Frontal cortex (tissue), 4 donors: ENCODE measurements at places on chromosomes 13 and 19.

- DNase-seq: no peak
Measured at GRCh38 chr13:27022571-27023311, 148.9 kb downstream of the USP12 start.

- no peak for DNase-seq
Measured at GRCh38 chr13:81051873-81052272, 710.9 kb upstream of the SPRY2 start.

- no peak for DNase-seq
Measured at GRCh38 chr13:28049215-28049614, 51.2 kb downstream of the FLT3 start.

GRCh38 chr13:51553531-51553930 lies 30.7 kb upstream of the WDFY2 start:
- DNase-seq: no peak

GRCh38 chr13:42707048-42707447 lies 74.3 kb upstream of the FAM216B start:
- no peak for DNase-seq

DNA sequence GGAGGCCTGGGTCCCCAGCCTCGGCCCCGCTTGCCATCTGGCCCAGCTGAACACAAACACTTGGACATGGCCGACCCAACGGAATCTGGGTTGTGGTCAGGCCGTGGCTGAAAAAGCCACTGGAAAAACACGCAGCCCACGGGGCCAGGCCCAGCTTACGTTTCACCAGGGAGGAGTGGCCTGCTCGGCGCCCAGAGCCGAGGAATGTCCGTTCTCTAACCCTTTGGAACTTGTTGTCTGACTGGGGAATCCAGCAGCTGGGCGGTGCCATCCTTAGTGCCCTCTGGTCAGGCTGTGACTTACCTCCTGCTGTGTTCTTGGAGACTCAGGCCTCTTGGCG lies 13.8 kb downstream of the CILP2 start:
- DNase-seq: no peak

DNA sequence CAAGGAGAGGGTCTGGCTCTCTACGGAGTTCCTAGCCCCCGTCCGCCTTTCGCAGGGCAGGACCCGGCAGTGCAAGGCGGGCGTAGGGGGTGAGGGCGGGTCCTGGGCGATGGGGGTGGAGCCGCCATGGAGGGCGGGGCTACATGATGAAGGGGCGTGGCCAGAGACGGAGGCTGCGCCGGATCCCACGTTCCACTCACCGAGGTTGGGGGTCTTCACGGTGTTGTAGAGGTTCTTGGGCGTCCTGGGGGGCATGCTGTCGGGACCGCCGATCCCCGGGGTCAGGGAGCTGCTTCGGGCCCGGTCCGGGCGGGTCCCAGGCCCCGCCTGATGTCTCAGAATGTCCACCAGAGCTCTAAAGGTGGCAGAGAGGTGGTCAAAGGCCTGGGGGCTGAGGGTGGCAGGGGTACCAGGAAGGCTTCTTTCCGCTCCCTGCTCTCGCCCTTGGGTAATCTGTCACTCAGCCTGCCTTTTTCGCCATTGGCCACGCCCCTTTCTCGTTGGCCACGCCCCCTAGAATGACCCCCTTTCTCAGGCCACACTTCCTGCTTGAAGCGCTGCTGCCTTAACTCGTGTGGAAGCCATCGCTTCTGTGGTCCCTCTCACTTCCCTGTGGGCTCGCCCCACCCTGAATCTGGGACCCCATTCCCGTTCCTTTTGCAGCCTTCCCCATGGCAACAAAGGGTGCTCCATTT lies 2.5 kb downstream of the SHISA7 start:
- no peak for DNase-seq

DNA sequence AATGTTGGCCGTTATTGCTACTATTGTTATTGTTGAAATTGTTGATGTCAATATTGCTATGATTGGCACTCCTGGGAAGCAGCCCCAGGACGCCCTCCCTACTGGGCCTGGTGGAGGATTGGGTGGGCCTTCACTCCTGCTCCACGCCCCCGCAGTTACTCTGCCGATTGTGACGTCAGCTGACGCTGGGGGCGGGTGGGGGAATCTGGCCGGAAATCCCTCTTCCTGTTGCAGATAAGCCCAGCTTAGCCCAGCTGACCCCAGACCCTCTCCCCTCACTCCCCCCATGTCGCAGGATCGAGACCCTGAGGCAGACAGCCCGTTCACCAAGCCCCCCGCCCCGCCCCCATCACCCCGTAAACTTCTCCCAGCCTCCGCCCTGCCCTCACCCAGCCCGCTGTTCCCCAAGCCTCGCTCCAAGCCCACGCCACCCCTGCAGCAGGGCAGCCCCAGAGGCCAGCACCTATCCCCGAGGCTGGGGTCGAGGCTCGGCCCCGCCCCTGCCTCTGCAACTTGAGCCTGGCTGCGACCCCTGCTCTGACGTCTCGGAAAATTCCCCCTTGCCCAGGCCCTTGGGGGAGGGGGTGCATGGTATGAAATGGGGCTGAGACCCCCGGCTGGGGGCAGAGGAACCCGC lies at the start of gene ETV2:
TSS of gene ETV2 (plus strand) at position 231 of the 637 bp plus-strand sequence. CDS start 716 bp downstream, outside the sequence.
- no peak for DNase-seq

- no peak for DNase-seq
Measured at GRCh38 chr13:23966221-23966690, 69.0 kb upstream of the C1QTNF9B start.

- DNase-seq: no peak
Measured at GRCh38 chr13:99074693-99075092, 96.8 kb upstream of the DOCK9 start.

DNA sequence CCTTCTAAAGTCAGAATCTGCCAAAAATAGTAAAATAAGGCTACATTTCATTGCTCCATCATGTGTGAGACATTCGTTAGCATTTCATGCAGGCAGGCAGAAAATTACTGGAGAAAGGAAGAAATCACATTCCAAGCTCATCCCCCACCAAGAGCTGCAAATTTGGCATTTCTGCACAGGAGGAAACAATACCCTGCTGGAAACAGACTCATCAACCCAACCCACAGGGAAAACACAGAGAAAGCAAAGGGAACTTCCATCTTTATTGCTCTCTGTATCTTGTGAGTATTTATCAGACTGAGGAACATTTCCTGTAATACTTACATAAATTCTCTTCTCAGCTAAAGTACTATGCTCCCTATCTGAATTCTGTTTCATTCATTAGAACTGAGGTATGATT lies 95.7 kb downstream of the KCTD12 start:
- no peak for DNase-seq

DNA sequence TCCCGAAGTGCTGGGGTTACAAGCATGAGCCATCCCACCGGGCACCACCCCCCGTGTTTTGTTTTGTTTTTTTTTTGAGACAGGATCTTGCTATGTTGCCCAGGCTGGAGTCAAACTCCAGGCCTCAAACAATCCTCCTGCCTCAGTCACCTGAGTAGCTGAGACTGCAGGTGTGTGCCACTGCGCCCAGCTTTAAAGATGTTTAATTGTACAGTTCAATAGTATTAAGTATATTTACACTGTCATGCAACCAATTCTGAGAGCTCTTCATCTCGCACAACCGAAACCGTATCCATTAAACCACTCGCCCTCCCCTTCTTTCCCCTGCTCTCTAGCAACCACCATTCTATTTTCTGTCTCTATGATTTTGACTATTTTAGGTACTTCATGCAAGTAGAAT lies 15.6 kb downstream of the NUCB1 start:
- DNase-seq: no peak

- no peak for DNase-seq
Measured at GRCh38 chr19:39194832-39195542, 1.8 kb upstream of the NCCRP1 start.

DNA sequence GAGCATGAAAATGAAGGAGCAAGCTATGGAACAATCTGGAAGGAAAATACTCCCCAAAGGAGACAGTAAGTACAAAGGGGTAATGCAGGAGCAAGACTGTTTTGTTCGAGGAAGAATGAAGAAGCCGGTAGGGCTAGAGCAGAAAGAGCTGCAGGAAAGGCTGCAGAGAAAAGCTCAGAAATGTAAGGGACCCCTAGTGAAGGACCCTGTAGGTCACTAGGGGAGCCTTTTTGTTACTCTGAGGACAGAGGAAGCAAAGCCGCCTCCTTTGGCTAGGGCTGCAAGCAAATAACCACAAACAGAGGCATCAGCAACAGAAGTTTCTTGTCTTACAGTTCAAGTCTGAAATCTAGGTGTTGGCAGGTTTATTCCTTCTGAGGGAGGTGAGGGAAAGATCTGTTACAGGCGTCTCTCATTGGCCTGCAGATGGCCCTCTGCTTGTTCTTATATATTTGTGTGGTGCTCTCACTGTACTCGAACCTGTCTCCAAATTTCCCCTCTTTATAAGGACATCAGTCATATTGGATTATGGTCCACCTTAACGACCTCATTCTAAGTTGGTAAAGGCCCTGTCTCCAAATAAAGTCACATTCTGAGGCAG lies 362.3 kb downstream of the COG6 start:
- DNase-seq: no peak

DNA sequence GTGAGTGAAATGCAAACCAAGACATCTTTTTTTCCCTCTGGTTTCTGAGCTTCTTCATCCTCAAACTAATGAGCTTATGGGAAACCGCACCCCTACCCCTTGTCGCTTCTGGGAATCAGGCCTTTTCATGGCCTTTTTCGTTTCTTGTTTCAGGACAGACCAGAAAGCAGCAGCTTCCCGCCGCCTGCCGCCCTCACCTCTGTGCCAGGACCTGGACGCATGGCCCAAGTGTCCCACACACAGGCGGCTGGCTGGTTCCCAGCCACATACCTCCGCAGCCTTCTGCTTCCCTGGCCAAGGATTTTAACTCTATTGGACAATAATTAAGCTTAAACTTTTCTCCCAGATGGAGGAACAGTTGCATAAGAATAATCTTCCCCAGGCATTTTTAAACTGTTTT lies 114.1 kb upstream of the SLITRK1 start:
- no peak for DNase-seq

GRCh38 chr13:113124211-113124970 lies 1.8 kb downstream of the F10 start:
- DNase-seq: no peak

GRCh38 chr13:106752584-106753170 lies 184.7 kb upstream of the ARGLU1 start:
- DNase-seq: no peak

GRCh38 chr13:100542826-100543156 lies 45.8 kb downstream of the GGACT start:
- no peak for DNase-seq

GRCh38 chr19:47494729-47495128 lies 10.7 kb upstream of the KPTN start:
- DNase-seq: no peak

DNA sequence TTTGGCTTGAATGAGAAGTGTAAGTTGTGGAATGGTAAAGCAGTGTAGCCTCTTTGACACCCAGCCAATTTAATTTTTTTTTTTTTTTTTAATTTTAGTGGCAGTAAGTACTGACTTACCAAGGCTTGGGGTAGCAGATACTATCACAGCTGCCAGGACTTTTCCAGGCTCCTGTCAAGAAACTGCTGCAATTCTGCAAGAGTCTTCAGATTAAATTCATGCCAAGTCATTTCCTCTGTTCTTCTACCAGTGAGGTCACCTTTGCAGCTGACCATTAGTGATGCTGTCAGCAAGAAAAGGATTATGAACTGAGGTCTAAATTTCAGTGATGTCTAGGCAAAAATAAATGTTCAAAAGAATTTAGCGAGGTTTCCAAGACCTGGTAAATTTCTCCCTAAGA lies 91.2 kb downstream of the GGACT start:
- no peak for DNase-seq

DNA sequence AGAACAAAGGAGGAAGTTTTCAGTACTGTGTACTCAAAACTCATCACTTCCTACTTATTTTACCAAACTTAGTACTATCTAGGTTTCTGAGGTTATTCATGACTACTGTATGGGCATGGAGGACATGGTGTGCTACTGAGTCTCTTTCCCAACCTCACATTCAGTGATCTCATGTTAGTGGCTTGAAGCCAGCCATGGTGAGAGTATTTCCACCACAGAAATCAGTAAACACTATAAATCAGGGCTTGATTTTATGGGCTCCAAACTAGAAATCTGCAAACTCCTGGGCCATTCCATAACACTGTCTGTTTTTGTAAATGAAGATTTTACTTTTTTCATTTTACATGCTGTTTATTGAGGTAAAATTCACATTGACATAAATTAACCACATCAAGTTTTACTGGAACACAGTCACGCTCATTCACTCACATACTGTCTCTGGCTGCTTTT lies 19.7 kb downstream of the MED26 start:
- no peak for DNase-seq

DNA sequence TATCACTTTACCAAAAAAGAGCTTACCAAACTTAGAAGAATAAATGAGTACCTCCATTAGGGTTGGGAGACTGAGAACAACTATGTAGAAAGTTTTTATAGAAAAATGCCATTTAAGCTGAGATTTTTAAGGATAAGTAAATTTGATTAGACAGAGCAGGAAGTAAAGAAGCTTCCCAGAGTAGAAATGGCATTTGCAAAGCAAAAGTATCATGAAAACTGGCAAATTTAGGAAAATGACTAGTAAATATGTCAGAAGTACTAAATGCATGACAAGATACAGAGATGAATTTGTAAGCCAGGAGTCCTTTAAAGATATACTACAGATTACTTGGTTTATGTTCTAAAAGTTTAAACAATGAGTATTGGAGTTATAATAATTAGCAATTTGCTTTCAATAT lies 2581.8 kb downstream of the PCDH9 start:
- no peak for DNase-seq

- no peak for DNase-seq
Measured at GRCh38 chr13:23876265-23876664, 12.9 kb downstream of the MIPEP start.

- no peak for DNase-seq
Measured at GRCh38 chr13:111322001-111322915, 1.8 kb downstream of the TEX29 start.

DNA sequence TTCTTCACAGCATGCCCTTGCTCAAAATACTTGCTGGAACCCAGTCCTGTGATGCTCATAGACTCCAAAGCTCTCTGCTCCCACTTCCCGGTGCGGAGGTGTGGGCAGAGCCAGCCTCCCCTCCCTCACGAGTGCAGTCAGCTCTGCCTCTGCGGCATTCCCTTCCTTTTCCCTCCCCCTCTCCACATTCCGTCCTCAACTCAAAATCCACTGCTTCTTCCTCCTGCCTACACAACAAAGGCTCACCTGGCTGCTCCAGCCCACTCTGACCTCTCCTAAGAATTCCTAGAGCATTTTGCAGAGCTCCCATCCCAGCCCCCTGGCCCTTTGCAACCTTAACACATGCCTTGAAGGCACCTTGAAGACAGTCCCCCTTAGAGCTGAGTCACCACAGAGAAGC lies 527.9 kb downstream of the MYO16 start:
- no peak for DNase-seq

DNA sequence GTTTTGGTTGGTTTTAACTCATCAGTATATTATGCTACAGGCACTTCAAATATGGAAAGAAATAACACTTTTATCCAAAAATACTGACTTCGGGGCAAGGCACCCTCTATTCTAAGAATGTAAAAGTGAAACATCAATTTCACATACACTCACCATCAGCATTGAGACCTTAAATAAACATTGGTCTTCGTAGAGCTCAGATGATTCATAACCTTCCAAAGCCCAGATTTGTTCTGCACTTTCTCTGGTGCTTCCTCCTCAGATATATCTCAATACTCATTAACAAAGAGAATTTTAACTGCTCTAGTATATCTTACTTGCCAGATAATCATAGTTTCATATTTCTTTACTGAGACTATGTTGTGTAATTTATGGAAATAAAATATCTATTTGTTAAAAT lies 794.3 kb downstream of the LIG4 start:
- no peak for DNase-seq
